Dorsolateral prefrontal cortex (tissue), 122 donors: ENCODE measurements at places on chromosomes 2 and 18.

DNA sequence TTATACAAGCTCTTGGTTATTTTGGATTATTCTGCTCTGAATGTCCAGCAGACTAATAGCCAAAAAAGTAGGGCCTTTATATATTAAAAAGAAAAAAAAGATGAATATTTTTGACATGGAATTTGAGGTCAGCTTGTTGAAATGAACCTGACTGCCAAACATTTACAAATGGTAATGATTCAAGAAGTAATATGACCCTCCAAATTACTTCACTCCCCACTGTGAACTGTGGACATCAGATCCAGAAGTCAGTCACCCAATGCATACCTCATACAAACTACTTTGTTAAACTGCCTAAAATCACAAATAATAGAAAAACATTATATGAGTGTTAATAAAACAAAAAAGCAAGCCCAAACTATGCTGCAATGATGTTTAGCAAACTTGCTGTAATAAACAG, 10.0 kb downstream of the EPG5 start:
- DNase-seq: no peak

GRCh38 chr2:173087214-173087581, 11.6 kb downstream of the MAP3K20 start:
- no peak for DNase-seq

DNA sequence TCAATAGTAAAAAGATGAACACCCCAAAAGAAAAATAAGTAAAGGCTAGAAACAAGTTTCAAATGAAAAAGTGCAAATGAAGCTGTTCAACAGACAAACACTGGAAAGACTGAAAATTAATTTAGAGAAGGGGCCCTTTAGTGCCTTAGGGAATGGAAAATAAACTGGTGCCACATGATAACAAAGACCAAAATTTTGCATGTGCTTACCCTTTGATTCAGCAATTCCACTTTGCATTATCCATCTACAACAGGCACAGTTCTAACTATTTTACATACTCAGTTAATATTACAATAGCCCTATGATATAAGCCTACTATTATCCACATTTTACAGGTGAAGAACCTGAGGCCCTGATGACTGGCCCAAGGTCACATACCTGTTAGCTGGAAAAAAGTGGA, 183.9 kb downstream of the NBAS start:
- DNase-seq: no peak

DNA sequence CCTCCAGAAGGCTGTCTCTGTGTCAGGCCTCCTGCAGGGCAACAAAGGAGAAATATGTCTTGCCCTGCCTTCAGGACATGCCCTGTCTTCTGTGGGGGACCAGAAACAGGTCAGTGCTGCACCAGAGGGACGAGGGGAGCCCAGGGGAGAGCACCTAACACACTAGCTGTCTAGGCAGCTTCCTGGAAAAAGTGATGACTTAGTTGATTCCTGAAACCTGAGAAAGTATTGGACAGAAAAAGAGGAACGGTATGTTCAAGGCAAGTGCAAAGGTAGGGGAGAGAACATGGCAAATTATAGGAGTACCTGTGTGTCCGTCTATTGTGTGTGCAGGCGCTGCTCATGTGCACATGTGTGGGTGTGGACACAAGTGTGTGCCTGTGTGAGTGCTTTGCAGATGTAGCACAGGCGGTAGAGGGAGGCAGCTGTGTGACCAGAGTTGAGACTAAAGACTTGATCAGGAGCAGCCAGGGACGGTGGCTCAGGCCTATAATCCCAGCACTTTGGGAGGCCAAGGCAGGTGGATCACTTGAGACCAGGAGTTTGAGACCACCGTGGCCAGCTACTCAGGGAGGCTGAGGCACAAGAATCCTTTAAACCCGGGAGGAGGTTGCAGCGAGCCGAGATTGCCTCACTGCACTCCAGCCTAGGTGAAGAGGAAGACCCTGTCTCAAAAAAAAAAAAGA, 119.5 kb downstream of the GYPC start:
- no peak for DNase-seq

GRCh38 chr18:36341944-36342343, 44.4 kb downstream of the FHOD3 start:
- no peak for DNase-seq
